ENCODE measurements at places on chromosomes 1 and 21. TPM values are rescaled to one million over a fixed set of nuclear protein-coding genes. Genes with fewer than 3 reads are reported as not detected.

- DNase-seq = no peak
Observed at GRCh38 chr1:173970252-173970651, 51.9 kb downstream of the RC3H1 start.

GRCh38 chr1:116826818-116827606 lies 72.8 kb downstream of the CD2 start:
- DNase-seq = no peak

- no peak for DNase-seq
Observed at GRCh38 chr1:228778961-228779360, 43.7 kb downstream of the RHOU start.

DNA sequence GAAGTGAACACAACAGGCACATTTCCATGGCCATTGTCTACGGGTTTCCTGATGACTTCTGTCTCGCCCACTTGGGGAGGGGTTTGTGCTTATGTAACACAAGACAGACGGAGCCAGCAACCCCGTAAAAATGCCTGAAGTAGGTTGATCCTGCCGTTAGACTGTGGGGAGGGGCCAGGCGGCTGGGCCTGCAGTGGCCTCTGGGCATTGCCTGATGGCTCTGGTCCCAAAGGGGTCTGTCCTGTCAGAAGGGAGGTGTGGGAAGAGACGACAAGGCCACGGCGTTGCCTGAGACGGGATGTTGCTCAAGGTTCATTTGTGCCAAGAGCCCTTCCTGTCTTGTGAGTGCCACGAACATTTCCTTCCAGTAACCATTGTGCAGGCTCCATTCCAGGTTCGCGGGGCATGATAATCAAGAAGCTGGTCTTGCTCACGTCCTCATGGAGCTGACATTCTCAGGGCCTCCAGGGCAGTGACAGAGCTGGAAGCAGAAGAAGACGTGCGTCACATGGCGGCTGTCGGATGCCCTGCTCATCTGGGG lies 44.7 kb downstream of the ABCG1 start:
- DNase-seq = no peak

DNA sequence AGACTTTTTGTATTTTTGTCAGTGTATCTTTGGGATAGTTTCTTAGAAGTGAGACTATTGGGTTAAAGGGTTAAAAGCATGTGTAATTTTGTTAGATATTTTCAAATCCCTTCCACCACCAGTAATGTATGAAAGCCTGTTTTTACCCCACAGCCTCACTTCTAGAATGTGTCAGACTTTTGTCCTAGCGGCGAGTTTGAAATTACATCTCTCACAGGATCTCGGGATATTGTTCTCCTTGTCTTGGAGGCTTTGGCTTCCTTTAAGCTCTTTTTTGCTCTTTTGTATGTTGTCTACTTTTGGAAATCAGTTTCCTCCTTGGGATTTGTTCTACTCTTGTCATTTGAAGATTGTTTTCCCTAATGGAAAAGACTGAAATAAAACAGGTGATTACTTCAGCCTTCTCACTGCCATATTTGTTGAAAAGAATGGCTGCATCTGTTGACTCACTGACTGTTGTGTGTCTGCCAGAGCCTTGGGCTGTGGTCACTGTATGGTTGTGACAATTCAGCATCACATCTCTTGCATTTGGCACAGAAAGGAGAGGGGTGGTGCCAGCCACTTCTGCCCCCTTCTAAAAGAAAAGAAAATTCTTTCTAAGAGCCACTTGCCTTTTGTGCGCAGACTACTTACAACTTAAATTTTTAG lies 22.6 kb downstream of the ST3GAL3 start:
- no peak for DNase-seq

DNA sequence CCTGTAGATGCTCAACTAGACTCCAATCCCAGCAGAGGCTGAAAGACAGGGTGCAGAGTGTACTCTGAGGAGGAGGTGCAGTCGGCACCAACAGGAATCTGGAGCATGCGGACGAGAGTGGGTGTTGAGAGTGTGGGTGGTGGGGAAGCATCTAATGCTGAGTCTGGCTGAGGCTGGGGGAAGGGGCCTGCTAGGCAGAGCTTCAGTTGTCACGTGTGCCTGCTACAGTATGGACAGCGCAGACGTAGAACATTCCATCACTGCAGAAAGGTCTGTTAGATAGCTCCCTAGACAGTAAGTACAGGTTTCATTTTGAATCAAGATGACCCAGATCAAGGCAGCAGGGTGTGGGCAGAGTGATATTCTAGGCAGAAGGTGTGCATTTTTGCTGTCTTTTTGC lies 23.1 kb downstream of the SNAP47 start:
- DNase-seq = no peak

The SYNC gene
- 117 TPM for total RNA-seq

DNA sequence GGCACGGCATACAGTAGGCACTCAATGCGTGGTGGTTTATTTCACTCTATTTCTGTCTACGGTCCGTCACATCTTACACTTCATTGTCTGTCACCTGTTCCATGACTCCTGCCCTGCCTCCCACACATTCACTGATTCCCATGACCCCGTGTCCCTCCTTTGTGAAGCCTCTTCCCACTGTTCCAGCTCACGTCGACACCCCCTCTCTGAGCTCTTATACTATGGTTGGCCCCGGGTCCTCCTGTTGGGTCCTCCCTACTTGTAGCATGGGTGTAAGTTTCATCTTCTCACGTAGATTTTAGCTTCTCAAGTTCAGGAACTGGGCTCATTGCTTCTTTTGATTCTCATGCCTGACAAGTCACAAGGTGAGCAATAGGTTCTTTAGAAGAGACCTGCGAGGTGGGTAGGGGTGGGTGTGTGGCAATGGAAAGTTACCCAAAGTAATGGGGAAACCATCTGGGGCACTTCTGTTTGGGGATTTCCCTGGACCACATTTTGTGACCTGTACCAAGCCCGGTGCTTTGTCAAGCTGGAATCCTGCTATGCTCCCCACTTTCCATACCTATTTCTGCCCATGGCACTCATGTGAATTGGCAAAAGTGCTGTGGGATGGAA lies 22.1 kb upstream of the IL10 start:
- no peak for DNase-seq

The OR6K3 gene
- total RNA-seq = not detected

GRCh38 chr1:27418326-27419185 lies 26.1 kb downstream of the GPR3 start:
- no peak for DNase-seq

DNA sequence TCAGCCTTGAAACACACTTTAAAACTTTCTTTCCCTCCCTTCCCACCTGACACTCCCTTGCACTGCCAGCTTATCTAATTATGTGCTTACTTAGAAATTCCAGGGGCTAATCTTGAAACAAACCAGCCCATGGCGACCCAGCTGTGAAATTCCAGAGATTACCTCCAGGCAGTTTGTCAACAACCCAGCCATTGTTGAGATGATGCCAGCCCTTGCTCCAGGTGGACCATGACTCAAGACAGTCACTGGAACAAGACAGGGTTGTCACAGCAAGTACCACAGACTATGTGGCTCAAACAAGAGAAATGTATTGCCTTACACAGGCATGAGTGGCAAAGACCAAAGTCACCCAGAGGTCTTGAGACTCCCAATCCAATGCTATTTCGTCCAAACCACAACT lies 7.9 kb downstream of the FYB2 start:
- DNase-seq = no peak

DNA sequence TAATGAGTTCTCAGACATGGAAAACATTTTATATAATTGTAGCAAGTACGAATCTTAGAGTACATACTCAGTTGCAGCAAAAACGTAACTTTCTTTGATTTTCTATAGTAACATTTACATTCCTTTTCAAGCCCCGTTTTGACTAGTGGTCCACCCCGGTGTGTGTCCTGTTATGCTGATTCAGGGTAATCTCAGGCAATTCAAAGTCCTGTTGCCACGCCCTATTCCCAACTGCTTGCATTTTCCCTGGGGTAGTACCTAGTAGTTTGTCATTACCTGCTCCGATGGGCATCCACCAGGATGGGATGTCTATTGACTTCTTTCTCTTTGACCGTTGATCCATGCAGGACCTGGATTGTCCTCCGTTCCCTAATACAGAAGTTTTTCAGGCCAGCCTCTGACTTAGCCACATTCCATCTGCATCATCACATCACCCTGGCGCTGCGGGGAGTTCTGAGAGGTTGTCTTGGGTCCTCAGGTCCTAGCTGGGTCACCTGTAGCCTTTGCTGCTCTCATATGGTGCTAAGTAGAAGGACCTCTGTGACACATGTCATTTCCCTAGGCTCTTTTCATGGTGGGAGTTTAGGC lies 15.0 kb upstream of the FCAMR start:
- no peak for DNase-seq

- DNase-seq = no peak
Observed at GRCh38 chr1:19178734-19179398, 31.2 kb downstream of the UBR4 start.

DNA sequence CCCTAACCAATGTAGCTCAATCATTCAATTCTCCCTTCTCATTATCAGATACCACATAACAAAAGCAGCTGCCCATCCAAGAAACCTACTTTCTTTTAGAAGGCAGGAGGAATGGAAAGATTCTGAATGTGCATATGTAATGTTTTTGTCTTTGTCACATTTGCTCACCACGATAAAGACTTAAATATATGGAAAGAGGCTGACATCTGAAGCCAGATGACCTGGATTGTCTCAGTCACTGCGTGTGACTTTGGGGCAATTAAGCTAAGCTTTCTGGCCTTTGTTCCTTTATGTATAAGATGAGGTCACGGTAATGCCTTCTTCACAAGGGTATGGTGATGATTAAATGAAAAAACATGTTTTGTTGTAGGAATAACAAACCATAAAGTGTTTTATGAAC lies 42.6 kb downstream of the LRRC52 start:
- no peak for DNase-seq

The RUNX1 gene
- total RNA-seq = 10.9 TPM
